ENCODE measurements at places on chromosomes 6 and 20.

DNA sequence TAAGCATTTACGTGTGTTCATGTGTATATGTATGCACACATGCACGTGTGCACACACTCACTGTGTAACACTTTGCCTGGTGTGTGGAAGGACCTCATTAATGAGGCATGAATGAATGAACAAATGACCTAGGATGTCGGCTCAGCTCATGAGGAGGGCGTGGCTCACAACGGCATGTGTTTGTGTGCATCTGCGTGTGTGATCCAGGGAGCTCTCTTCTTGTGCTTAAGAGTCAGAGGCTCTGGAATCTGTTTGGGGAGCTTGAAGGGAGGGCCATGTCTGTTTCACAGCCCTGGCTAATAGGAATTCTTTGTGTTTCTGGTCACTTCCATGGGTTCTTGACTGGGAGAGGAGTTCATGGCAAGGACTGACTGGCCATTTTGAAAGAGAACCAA lies 32.7 kb downstream of the TOX2 start:
- DNase-seq = no peak

DNA sequence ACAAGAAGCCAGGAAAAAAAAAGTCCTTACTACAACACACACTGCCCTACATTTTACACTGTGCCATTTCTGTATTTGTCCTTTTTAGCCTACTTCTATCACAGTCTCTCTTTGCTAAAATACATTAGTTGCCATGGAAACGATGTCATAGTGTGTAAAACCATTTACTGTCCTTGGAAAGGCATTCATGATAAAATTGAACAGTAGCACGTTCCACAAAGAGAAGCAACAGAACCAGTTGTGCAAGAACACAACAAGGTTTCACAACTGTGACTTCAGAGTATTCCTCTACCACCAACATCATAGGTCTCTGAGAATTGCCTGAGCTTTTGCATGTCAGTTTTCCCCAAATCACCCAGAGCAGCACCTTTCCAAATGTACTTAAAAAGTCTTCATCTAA lies 20.5 kb downstream of the FYN start:
- no peak for DNase-seq

DNA sequence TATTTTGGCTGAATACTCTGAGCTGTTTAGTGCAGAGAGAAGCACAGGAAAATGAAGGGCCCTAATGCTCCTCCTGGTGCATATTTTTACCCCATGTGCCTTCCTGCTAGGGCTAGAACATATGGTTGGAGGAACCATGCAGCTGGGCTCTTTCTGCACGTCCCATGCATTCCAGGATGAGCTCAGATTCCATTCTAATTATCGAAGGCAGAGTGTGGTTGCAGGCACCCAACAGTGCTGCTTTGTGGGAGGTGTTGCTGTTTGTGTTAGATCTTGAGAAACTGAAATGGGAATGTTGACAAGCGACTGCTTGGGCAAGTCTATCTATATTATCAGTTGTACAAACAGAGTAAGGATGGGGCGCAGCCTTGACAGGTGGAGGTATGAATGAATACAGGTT lies 419.5 kb downstream of the DHX35 start:
- no peak for DNase-seq

GRCh38 chr6:55379471-55379870 lies 52.2 kb downstream of the GFRAL start:
- DNase-seq = no peak

- DNase-seq = no peak
Measured at GRCh38 chr20:59764037-59764436, 159.7 kb downstream of the PHACTR3 start.

DNA sequence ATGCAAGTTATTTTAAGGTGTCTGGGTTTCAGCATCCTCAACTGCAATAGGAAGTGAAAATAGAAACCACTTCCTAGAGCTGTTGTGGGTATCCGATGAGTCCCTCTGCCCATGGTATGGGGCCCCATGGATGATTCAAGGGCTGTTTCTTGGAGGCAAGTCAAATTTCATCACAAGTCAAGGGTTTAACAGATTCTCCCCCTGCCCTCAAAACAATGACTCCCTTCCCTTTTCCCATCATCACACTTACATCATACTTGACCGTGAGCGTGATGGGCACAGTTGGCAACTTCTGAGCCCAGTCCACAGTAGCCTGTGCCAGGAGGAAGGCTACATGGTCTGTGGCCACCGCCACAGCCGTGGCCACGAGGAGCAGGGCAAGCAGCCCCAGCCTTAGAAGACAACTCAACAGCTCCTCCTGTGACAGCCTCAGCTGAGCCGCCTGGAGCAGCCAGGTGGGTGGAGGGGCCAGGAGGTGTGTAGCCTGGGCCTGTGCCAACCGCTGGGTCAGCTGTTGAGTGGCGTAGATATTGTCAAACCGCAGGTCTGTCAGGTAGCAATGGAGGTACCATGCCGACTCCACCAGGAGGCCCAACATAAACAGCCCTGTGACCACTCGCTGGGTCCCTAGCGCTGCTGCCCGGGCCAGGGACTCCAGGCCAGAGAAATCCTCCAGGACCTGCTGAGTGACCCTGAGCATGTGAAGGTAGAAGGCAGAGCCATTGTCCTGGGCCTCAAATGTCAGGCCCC lies 5.2 kb downstream of the OCSTAMP start:
- DNase-seq = no peak

DNA sequence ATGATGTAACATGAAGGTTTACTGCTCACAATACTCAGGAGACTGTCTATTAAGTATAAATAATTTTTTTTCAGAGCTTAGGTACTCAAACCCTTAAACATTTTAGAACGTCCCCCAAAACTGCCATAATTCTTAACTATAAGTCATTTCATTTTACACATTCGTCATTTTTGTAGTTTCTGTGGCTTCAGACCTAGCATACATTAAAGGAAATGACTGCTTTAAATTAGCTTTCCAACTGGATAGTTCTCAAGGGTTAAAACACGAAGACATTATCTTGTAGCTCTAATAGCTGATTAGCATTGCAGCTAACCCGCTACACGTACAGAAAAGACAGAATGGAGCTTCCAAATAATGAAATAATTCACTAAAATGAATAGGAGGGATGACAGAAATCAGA lies 24.9 kb upstream of the PLN start:
- no peak for DNase-seq

GRCh38 chr6:159977904-159978268 lies 9.0 kb downstream of the IGF2R start:
- DNase-seq = no peak

- DNase-seq = no peak
Measured at GRCh38 chr6:152364866-152365265, 272.3 kb downstream of the SYNE1 start.

DNA sequence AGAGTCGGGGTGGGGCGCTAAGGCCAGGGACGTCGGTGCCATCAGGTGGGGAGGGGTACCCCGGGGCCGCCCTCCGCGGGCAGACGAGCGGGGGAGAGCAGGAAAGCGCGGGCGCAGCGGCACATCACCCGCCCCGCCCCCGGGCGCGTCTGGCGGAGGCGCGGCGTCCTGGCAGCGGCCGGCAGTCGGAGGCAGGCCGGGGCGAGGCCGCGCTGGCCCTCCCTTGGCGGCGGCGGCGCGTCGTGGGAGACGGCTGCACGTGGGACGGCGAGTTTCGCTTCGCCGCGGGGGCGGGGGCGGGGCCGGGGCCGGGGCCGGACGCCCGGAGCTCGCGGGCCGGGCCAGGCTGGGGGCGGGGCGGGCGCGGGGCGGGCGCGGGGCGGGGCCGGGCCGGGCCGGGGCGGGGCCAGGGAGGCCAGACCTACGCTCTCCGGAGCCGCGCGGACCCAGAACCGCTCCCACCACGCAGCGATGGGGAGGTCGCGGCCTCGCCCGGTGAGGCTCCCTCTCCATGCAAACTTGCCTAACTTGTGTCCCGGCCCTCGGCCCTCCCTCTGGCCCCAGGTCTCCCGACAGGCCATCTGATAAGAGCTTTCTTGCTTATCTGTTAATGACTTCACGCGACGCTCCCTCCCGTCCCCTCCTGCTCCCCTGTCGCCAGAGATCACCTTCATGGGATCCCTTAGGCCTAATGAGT lies 12.5 kb downstream of the ITPR3 start:
- no peak for DNase-seq

DNA sequence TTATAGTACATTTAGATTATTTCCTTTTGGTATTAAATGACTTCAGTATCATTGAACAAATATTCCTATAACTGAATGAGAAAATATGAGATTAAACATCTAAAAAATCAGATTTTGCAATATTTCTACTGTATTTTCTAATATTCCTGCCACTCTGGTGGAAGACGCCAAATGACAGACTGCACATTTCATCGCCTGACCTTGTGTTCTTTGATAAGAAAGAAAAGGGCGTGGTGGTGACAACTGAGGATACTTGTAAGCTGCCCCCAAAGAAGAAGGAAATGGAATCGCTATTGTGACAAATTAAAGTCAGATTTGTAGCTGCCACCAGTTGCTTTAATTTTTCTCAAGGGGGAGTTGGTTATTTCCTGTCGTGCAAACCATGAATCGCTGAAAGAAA lies 131.3 kb downstream of the MTFR2 start:
- DNase-seq = no peak

DNA sequence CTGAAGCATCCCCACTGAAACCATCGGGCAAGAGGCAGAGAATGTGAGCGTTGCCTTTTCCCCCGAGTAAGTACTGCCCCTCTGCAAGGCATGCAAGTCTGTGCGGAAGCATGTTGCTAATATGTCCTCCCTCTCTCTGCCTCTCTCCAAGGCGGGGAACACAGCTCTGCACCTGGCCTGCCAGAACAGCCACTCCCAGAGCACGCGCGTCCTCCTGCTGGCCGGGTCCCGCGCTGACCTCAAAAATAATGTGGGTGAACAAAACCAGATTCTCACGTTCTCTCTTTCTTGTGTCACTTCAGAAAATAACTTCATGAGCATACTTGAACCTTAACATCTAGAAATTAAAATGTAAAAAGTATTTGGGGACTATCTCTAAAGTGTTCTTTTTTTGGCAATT lies 26.4 kb downstream of the LYRM2 start:
- DNase-seq = no peak

DNA sequence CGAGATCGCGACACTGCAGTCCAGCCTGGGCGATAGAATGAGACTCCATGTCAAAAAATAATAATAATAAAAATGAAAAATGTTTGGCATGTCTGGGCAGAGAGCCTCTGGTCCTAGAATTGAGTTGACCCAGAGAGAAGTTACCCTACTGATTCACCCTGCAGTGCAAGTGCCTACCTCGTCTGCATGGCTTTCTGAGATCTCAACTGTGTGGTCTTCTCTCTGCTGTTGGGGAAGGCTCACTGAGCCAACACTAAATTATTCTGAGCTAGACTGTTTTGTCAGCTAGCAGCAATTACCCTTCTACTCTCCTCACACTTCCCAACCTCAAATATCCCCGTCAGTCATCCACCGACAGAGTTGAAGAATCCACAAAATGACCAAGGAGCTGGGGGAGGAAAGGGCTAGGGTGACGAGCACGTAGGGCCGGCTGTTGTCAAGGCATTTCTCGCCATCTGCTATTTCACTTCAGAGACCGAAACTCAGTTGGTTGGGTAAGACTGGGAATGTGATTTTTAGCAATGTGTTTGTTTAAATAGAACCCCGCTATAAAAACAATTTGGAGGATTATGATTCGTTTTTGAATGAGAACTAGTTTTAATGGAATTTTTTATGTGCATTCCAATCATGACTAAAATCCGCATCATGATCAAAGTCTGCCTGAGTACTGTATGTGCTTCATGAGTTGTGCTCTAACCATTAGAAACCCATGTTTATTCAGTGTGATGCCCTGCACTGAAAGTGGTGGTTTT lies 9.4 kb downstream of the MAS1 start:
- DNase-seq = peak; percentile 75

DNA sequence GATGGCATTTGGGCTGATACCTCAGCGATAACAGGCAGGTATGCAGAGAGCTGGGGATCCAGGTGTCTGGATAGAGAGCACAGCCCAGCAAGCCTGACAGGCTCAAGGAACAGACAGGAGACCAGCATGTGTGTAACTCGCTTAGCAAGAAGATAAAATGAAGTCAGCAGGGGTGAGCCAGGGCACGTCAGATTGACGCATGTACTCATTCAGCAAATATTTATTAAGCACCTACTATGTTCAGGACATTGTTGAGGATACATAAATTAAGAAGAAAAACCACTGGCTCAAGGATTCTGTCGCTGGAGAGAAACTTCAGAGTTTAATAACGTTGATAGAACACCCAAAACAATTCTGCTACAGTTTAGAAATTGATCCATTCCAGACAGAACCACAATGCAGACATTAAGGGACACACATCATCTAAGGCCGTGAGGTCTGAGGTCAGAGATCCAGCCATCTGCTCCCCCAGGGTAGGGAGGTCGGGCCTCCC lies 1.0 kb upstream of the DUSP22 start:
- no peak for DNase-seq

DNA sequence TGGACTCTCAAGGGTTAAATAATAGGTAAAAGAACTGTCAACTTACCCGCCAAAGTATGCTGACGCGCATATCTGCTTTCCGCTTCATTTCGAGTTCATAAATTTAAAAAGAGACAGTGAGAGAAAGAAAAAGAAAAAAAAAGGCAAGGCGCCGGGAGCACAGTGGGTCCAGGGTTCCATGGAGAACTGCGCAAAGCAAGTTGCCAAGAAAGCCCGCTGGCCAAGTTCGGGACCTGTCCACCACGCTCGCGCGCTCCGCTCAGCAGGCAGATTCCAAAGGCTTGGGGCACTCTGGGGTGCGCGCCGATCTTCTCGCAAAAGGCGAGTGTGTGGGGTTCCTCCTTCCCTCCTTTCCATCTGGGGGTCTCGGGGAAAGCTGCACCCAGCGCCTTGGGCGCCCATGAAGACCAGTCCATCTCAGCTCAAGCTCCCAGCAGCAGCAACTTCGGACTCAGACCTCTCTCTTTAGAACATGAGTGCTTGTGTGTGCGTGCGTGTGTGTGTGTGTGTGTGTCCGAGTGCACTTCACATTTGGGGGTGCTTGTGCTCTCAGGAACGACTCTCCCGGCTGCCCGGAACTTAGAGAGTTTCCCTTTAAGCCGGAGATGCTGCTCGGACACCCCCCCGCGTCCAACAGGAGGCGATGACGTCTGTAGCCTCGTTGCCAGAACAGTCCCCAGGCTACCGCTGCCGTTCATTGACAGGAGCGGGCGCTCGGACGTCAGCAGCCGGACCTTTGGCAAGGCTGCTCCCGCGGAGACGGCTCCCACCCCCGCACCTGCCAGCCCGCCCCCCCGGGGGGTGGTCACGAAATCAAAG lies 180.0 kb downstream of the TBXT start:
- DNase-seq = no peak

- no peak for DNase-seq
Measured at GRCh38 chr6:138991206-138991605, 3.2 kb upstream of the REPS1 start.

GRCh38 chr6:143755301-143755744 lies 77.6 kb downstream of the PHACTR2 start:
- DNase-seq = no peak

DNA sequence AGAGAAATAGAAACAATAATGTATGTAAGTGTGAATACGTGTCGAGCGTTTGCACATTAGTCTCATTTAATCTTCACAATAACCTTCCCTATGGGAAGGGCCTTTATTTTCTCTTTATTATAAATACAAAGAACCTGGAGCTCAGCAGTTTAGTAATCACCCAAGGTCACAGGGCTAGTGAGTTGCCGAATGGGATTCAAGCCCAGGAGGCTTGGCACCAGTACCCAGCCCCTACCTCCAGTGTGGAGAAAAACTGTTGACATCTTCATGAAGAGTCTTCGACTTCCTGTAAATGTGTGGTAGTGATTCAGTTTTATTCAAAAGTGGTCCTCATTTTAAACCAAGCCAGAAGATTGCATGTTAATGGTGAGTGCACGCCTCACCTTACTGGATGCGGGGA lies 162.8 kb downstream of the SCML4 start:
- DNase-seq = no peak

GRCh38 chr6:73514746-73515110 lies 6.1 kb downstream of the EEF1A1 start:
- DNase-seq = no peak

Measured in GM04504 (cell line).